ENCODE measurements at places on chromosomes 11 and 22.

GRCh38 chr11:111623527-111624030 is 21.3 kb downstream of the SIK2 start:
- no peak for DNase-seq

DNA sequence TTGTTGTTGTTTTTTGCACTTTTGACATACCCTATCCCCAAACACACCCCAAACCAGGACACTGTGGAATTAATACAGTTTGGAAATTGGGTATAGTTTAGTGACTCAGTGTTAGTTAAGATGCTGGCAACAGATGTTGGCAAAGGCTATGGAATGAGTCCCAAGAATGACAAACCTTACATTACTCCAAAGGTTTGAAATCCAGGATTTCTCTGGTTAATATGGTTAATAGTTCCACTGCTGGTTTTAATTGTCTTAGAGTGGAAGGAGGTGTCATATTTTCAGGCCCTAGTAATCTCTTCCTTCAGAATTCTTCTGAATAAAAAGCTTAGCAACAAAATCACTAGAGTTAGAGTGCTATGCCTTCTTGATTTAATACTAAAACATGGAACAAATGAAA is 775 bp downstream of the LPXN start:
- no peak for DNase-seq

- no peak for DNase-seq
These were observed 11.0 kb upstream of the SPDYC start for GRCh38 chr11:65159012-65159411.

GRCh38 chr22:34917239-34917638 is 148.7 kb upstream of the ISX start:
- no peak for DNase-seq

DNA sequence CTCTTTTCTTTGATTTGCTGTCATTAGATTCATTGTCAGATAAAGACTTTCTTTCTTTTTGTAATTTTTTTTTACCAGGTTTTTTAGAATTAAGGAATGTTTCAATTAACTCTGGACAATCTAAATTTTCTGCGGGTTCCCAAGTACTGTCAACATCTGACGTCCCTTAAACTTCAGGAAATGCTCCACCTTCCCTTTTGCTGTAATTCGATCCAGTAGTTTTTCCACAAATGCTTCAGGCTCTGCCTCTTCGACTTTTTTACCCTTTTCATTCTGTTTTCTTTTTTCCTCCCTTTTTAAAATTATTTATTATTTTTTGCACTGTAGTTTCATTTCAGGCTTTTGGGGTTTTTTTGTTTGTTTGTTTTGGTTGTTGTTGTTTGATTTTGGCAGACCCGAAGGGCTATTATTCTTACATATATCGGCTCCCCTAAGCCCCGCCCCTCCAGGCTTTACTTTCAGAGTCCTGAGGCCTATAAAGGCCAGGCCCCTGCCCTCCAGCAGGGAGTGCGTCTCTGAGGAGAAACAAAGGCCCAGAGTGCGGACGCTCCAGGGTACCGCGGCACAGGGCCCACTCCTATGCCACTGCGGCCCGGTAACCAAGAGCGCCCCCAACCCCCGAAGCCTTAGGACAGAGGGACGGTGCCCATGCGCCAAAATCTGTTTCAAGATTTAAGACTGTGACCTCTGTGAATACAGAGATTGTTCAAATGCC is 116.4 kb downstream of the TYR start:
- DNase-seq: no peak

- DNase-seq: no peak
These were observed 242.0 kb downstream of the TENM4 start for GRCh38 chr11:79198898-79199250.

GRCh38 chr11:14388352-14388751 is 29.4 kb upstream of the RRAS2 start:
- DNase-seq: no peak

GRCh38 chr11:61102667-61103571 is 630 bp downstream of the CD5 start:
- DNase-seq: no peak

DNA sequence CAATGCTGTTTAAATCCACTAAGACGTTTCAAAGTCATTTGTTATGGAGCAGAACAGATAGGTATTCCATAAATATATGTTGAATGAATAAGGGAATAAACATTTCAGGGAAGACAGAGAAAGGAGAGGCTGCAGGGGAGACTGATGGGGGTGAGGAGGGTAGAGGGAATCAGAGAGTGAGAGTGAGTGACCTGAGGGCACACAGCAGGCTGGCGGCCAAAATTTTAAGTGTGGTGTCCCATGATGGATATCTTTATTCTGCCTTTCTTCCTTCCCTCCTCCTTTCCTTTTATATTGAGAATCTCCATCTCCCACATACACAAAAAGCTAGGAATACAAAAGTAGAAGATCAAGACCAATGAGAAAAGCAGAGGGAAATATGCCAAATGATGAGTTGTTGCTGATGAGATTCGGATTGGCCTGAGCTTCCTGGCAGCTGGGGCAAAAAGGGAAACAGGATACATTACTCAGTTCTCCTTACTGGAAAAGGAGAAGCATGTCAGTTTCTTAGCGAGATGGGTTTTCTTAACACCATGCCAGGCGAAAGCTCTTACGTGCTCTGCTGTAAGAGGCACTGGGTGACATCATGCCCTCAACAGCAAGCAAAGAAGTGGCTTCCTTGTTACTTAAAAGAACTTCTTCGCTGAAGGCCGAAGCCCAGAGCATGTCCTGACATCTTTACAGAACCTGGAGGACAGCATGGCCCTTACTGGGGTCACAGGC is 11.2 kb upstream of the CYTH4 start:
- no peak for DNase-seq

GRCh38 chr11:10387206-10388083 is 67.6 kb upstream of the AMPD3 start:
- no peak for DNase-seq

DNA sequence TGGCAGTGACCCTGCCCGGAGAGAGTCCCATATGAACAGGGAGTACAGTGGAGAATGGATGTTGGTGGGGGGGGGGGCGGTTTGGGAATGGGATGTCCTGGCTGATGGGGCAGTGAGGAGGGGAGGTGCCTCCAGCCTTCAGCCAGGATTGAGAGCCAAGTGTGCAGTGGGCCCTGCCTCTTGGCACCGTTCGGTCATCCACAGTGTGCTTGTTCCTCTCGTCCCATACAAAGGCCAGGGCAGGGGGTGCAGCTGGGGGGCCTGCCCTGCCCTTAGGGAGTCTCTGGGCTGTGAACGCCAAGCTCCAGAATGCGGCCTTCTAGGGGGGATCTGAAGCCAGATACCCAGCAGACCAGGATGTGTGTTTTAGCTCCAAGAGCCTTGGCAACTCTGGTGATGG is 34.0 kb downstream of the KCNC1 start:
- no peak for DNase-seq

GRCh38 chr22:46060292-46061123 is 83.5 kb upstream of the WNT7B start:
- no peak for DNase-seq

GRCh38 chr22:37764622-37765021 is 43.1 kb upstream of the GCAT start:
- no peak for DNase-seq

GRCh38 chr11:122785031-122785541 is 53.2 kb upstream of the CRTAM start:
- DNase-seq: no peak

DNA sequence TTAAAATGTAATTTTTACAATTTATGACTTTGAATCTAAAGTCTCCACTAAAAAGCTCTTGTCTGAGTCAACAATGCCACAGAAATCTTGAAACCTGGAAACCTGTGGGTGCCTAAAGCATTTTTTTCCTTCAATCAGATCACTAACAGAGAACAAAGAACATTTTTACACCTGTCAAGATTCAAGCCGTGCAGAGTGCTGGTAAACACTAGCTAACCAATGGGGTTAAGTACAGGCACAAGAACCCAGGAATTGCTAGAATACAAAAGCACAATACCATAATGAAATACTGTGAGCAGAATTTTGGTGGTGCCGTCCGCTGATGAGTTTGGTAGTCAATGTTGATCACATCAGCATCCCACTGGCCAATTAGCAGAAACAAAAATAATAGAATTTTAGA is 380.3 kb upstream of the PITPNB start:
- no peak for DNase-seq

DNA sequence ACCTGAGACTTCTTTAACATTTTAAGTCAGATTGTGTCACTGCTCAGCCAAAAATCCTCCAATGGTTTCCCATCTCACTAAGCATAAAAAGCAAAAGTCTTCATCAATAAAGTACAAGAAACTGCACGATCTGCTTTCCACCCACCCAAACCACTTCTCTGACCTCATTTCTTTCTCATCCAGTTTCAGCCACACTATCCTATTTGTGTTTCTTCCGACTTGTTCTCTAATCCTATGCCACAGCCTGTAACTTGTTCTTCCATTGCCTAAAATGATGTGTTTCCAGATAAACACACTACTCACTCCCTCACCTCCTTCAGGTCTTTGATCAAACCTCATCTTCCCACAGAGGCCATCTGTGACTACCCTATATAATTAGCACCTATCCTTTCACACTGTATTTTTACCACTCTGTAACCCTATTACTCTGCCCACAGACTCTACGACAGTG is 28.4 kb downstream of the ARHGAP32 start:
- no peak for DNase-seq

DNA sequence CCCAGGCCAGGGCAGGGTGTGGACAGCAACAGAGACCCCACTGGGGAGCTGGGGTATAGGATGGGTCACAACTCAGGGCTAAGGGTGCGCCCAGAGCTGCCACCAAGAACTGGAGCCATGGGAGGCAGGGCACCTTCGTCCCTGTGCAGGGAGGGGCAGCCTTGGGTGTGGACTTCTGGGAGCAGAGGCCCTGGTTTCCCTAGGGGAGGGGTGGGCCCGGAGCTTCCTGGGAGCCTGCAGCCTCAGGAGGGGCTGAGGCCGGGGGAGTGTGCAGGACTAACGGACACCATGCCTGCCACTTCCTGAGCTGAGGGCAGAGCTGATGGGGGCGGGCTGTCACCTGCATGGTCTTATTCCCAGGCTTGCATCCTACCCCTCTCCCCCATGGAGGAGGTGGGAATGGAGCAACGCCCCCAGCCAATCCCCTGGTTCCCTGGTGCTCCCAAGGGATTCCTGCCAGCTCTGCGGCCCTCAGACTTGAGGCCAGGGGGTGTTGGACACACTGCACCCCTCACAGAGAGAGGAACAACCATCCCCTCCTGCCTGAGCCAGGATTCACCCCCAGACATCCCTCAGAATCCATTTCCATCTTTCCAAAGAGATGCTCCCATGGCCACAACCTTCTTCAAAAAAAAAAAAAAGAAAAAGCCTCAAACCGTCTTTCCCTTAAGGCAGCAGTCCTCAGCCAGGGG is 225.7 kb downstream of the CTTN start:
- no peak for DNase-seq

GRCh38 chr11:94557421-94557820 is 9.7 kb upstream of the PIWIL4 start:
- DNase-seq: no peak

- DNase-seq: no peak
These were observed at the start of gene OAF for GRCh38 chr11:120210626-120211521. Gene OAF (plus strand): TSS chr11:120211032. CDS start chr11:120211280, 248 bp downstream.

GRCh38 chr11:105070306-105070705 is 25.2 kb upstream of the CARD16 start:
- no peak for DNase-seq

GRCh38 chr11:85316967-85317366 is 310.2 kb downstream of the DLG2 start:
- no peak for DNase-seq

DNA sequence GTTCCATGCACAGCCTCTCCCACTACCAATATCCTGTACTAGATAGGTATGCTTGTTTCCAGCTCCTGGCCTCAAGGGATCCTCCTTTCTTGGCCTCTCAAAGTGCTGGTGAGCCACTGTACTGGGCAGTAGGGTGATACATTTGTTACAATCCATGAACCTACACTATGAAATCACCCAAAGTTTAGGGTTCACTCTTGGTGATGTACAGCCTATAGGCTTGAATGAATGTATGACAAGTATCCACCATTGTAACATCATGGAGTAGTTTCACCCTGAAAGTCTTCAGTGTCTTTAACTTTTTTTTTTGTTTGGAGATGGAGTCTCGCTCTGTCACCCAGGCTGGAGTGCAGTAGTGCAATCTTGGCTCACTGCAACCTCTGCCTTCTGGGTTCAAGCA is 31.8 kb downstream of the TRIOBP start:
- DNase-seq: no peak

- DNase-seq: peak; percentile 71
These were observed 64.2 kb downstream of the FLI1 start for GRCh38 chr11:128757886-128758612.

GRCh38 chr22:28464127-28464526 is 215.5 kb downstream of the TTC28 start:
- DNase-seq: no peak

DNA sequence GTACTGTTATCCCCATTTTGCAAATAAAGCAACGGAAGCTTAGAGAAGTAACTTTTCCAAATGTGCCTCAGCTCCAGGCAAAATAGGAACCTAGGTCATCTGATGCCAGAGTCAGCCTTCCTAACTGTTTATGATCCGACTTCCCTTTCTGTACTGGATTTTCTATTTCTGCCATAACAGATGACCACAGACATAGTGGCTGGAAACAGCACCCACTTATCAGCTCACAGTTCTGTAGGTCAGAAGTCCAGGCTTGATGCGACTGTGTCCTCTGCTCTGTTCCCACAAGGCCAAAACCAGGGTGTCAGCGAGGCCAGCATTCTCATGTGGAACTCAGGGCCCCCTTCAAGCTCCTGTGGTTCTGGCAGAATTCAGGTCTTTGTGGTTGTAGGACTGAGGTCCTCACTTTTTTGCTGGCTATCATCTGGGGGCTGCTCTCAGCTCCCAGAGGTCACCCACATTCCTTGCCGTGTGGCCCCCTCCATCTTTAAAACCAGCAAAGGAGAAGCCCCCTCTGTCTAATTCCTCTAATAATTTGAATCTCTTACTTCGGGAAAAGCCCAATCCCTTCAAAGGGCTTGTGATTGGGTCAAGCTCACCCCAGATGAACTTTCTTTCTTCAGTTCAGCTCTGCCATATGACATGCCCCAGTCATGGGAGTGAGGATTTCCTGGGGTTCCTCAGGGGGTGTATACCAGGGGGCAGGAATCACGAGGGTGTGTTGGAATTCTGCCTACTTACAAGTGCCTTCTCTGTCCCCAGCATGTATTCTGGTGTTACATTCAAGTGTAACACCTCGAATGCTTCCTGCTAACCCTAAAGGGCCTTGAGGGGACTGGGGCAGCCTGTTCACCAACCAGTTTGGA is 15.3 kb downstream of the KCNJ5 start:
- no peak for DNase-seq

GRCh38 chr11:65352783-65353182 is 1.8 kb upstream of the TIGD3 start:
- no peak for DNase-seq
